Lung (tissue), 17 donors: ENCODE measurements at places on chromosomes 6 and 20. TPM values are rescaled to one million over a fixed set of nuclear protein-coding genes. Genes with fewer than 3 reads are reported as not detected.

The TTLL9 gene
- total RNA-seq = 8.9 TPM

The GPSM3 gene
- 54.0 TPM for total RNA-seq

The SEL1L2 gene
- total RNA-seq = not detected

- DNase-seq = no peak
Observed at GRCh38 chr6:116027801-116028200, 32.9 kb downstream of the FRK start.

DNA sequence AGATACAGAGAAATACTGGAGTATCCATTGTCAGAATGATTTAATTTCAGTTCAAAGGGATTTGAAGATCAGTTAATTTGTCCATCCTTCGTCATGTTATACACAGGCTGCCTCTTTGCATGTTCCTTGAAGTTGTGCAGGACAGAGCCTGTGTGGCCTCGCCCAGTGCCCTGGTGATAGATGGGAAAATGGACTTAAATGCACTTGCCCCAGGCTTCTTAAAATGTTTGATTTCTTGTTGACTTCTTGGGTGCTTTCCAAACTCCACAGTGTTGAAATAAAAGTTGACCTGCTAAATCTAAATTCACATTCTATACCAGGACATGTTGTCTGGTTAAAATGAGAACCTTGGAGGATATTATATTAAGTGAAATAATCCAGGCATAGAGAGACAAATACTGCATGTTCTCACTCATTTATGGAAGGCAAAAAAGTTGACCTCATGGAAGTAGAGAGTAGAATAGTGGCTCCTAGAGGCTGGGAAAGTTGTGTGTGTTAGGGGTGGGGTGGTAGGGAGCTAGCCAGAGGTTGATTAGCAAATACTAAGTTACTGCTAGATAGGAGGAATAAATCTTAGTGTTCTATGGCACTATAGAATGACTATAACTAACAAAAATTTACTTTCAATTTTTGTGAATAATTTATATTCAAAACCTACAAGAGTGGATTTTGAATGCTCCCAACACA lies 25.3 kb downstream of the MARCKS start:
- no peak for DNase-seq

- no peak for DNase-seq
Observed at GRCh38 chr20:36352843-36353553, 46.9 kb downstream of the DLGAP4 start.

DNA sequence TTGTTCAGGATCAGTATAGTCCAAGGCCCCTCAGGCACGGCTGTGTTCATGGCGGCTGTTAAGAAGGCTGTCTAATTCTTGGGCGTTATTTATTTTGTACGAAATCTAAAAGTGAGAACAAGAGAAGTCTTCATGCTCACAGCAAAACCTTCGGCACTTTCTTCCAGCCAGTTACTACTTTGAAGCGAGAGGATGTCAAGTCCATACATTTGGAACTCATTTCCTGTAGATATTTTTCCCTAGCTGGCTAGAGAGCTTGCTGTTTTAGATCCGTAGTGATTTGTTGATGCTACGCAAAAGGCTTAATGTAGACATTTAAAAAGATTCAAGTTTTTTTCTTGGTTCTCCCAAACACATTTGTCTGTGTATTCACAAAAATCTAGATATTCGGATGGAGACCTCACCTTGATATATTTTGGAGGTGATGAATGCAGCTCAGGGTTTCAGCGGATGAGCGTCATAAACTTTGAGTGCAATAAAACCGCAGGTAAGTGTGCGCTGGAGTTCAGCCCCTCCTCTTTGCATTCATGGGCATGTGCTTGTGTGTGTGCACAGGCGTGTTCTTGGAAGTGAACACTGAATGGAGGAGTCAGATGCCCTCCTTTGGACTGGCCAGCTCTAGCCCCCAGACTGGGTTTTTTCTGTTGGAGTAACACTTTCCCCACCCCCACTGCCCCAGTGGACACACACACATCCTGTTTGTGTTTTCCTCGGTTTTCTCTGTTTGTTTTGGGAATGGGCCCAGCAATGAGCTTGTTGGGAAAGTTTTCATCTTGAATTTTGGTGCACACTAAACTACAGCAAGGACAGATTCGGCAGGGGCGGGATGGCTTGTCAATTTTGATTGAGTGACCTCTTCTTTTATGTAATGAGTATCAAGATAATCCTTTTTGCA lies 65.4 kb downstream of the IGF2R start:
- DNase-seq = no peak

GRCh38 chr6:150813993-150814359 lies 51.5 kb upstream of the MTHFD1L start:
- DNase-seq = no peak

- DNase-seq = peak; percentile 75
Observed at GRCh38 chr6:139776041-139776440, 401.6 kb upstream of the CITED2 start.
